Amygdala (tissue), 56 donors: ENCODE measurements at places on chromosomes 4 and X.

GRCh38 chr4:1855333-1856070 lies 454 bp downstream of the LETM1 start:
- DNase-seq: no peak

- DNase-seq: no peak
Measured at GRCh38 chr4:73852771-73853170, 325 bp upstream of the PF4V1 start.

DNA sequence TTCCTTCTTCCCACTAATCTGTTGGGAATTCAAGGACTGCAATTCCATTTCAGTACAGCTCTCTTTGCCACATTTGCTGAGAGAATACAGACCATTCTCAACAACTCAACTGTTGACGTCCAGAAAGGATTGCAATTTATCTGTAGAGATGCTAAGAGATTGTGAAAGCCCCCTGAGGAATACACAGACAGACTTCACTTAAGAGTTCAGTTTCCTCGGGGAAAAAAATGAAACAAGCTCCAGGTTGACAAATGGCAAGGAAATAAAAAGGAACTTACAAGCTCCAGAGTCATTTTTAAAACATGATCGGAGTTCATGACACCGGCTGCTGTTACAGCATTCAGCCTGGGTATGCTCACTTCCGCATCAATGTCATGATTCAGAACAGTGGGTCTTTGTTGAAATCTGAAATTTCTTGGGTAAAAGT lies 13.8 kb downstream of the TLR10 start:
- DNase-seq: no peak

DNA sequence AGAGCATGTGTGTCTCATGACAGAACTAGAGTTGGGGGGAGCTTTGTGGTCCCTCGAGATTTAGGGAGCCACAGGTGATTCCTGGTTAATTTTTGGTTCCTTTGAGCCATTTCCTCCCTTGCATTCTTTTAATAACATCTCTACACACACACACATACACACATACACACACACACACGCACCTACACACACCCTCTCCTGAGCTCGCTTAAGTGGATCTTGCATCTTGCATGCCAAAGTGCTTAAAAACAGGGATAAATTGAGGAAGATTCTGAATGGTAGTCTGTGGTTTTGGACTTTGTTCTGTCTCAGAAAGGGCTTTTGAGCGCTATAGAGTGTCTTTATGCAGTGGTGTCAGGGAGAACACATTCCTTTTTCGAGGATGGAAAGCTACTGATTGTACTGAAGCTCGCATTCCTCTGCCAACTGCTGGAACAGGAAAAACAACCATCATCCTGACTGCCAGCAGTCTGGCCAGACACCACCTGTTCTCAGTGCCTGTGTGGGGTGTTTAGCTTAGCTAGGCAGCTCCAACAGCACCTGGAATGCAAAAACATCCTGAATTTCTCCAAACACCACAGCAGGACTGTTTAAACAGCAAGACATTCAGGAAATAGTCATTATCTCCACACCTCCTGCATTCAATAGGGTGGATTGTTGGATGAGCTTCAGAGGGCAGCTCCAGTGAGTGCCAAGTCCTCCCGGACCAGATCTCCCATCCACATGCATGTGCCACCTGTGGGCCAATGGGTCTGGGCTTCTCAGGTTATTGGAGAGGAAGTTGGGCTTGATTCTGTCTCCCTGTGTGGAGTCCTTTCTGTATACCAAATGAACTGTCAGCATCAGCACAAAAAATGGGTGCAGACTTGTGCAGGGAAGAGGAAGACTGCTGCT lies 21.9 kb upstream of the IGFBP7 start:
- no peak for DNase-seq

- DNase-seq: no peak
Measured at GRCh38 chr4:128228845-128229795, 58.5 kb downstream of the PGRMC2 start.

DNA sequence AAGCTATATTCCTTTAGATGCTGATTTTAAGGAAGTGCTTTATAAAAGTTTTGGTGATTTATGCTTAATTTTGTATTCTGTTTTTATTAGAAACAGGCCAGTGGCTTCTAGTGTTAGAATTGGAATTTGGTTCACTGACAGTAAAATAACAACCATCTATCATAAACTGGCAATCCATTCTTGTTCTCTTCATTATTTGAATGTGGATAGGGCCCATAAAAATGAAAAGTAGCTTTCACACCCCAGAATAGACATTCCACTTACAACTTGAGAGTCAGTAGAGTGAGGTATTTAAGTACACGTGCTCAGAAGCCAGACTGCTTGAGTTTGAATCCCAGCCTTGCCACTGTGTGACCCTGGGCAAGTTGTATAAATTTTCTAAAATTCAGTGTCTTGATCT lies 232.4 kb upstream of the CTSO start:
- DNase-seq: no peak

DNA sequence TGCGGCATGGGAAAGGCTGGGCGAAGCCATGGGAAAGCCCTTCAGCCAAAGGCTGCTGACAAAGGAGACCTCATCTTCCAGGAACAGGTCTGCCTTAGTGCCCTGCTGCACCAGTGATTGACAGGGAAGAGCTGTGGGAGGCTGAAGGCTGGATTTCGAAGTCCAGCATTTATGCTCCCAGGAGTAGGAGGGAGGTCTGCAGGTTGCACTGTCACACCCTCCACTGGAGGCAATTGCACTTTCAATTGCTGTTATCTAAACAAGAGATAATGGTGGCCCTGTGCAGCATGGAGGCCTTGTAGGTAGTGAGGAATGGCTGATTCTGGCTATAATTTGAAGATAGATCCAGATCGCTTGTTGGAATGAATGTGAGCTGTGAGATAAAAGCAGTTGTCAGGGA lies 43.7 kb downstream of the FAM114A1 start:
- DNase-seq: no peak

DNA sequence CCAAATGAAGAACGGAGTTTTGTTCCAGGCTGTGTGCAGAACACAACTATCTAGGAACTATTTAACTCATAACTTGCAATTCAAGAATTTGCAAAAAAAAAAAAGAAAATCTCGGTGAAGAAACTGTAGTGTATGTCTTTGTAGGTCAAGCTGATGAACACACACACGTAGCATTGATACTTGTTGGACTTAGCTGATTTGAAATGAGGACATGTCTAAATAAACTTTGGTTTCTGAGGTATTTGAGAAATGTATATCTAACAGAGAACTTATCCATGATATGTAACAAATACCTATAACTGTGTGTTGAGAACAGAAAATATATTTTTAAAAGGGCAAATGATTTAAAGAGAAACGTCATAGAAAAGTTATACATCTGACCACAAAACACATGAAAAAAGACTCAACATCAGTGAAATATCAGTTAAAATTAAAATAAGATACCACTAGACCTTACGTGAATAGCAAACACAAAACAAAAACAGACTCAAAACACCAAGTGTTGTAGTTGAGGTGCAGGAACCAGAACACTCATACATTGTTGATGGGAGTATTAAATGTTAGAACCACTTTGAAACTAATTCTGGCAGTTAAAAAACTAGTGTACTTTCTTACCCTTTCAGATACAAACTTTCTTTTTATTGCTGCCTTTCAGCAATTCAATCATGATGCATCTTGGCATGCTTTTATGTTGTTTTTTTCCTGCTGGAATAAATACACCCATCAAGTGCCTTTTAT lies 1535.8 kb upstream of the PCDH10 start:
- DNase-seq: no peak

- DNase-seq: no peak
Measured at GRCh38 chr4:5913454-5913853, 20.6 kb upstream of the CRMP1 start.

- no peak for DNase-seq
Measured at GRCh38 chrX:134718966-134719317, 60.7 kb upstream of the PLAC1 start.

DNA sequence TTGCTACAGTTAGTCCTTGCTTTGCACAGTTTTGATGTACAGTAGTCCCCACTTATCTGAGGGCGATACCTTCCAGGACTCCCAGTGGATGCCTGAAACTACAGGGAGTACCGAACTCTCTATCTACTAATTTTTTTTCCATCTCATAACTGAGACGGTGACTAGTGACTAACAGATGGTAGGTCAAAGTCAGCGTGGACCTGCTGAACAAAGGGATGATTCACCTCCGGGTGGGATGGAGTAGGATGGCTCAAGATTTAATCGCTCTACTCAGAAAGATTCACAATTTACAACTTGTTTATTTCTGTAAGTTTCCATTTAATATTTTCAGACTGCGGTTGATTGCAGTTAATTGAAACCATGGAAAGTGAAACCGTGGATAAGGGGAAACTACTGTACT lies 655.8 kb downstream of the ZNF674 start:
- DNase-seq: no peak

GRCh38 chr4:121706595-121707021 lies 9.8 kb upstream of the ANXA5 start:
- DNase-seq: no peak

GRCh38 chr4:76704133-76704881 lies 193.6 kb downstream of the SOWAHB start:
- DNase-seq: no peak

DNA sequence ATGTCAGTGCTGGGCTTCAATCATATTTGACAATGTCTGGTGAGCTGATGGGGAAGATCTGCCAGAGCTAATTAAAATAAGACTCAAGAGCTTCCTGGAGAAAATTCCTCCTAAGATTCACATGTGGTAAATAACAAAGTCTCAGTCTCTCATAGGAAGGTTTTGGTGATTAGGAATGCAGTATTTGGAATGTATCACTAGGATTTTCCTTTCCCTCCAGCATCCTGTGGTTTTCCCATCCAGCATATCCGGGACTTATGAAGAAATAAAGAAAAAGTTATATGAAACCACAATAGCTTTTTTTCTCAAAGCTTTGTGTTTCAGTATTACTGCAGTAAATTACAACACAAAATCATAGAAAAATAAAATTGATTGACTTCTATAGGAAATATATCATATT lies 1597.1 kb downstream of the ADGRL3 start:
- no peak for DNase-seq

- no peak for DNase-seq
Measured at GRCh38 chrX:13565511-13565910, 3.9 kb upstream of the EGFL6 start.

- DNase-seq: no peak
Measured at GRCh38 chrX:150536455-150537116, 31.8 kb upstream of the MTM1 start.

DNA sequence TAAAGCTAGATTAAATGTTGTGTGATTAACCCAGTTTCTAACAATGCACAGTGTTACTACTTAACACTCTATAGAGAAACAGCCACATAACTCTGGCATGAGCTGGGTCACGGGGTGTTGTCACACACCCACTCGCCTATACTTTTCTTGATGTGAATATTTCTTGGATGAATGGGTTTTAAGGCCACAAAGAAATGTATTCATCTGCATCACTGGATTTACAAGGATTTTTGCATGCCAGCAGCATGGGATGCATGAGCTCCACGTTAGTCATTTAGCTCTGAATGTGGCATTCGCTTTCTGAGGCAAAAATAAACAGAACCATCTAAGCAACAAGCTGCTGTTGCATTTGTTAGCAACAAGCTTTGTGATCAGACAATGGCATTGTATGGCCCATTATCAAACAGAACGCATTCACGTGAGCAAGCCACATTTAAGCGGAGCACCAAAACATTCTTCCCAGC lies 89.7 kb downstream of the LRP2BP start:
- peak; percentile 69 for DNase-seq

GRCh38 chr4:99712099-99712498 lies 54.5 kb upstream of the C4orf54 start:
- no peak for DNase-seq

DNA sequence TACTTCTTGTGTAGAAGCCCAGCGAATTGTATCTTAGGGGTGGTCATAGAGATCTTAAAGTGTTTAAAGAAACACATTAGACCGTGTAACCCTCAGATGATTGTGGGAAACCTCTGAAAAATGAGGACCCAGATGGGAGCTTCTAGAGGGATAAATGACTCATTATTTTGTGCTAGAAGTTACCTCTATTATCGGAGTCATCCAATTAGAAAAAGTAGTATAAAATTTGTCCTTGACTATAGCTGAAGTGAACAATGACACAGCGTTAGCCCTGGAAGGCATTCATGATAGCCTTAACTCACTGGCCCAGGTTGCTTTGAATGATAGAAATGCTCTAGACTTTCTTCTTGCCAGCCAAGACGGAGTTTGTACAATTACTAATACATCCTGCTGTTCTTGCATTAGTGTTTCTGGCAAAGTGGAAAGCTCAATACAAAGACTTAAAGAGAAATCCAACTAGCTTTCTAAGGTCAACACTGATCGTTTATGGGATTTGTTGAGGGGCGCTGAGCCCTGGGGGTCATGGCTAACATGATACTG lies 178.9 kb upstream of the VEGFC start:
- DNase-seq: no peak

DNA sequence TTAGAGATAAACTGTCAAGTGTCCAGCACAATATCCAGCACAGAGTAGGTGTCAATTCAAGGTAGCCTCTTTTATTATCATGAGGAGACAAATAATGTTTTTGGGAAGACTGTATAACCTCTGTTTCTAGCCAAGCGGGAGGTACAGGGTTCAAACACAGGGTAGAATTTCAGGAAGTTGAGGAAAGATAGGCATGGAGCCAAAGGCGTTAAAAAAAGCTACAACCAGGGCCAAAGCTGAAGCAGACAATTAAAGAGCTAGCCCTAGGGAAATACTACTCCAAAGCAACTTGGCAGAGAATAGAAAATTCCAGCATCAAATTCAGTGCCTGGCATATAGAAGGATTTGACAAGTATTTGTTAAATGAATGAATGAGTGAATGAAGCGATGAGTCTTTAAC lies 40.0 kb upstream of the CASK start:
- no peak for DNase-seq

GRCh38 chrX:151801980-151802379 lies 67.4 kb downstream of the CNGA2 start:
- no peak for DNase-seq

DNA sequence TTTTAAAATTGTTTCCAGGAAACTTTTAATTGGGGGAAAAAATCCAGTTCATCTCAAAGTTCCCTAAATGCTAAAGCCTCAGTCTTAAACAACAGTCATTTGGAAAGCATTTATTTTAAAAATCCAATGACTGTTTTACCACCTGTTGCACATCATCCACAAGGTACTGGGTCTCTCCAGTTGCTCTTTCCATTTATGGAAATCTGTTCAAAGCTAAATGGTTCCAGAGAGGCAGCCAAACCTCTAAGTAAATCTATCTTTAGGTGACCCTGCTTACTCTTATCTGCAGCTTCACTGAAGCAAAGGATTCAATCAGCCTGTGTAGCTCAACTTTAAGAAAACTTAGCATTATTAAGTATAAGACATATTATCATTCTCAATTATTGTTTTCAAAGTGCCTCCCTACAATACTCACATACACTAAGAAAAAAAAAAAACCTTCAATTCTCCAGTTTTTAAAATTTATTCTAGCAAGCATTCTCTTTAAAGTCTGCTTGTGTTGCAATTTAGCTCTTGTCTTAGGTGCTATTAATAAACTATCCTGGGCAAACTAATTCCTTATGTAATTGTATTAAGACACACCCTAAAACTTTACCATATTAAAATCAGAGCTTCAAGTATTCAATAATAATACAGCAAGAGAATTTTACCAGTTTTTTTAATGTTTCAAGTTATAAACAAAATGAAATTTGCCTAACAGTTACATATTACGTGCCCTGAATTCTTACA lies 60.6 kb downstream of the NOCT start:
- no peak for DNase-seq

- DNase-seq: no peak
Measured at GRCh38 chr4:79949178-79949577, 123.9 kb downstream of the ANTXR2 start.

- DNase-seq: no peak
Measured at GRCh38 chr4:80187677-80188076, 9.6 kb upstream of the PRDM8 start.

GRCh38 chr4:41832961-41833360 lies 84.4 kb upstream of the PHOX2B start:
- no peak for DNase-seq
